Right lobe of liver (tissue), 6 donors: ENCODE measurements at places on chromosomes 16 and 17.

- no peak overlapping the region for H3K27ac ChIP-seq
- no peak overlapping the region for H3K4me3 ChIP-seq
- no peak for DNase-seq
- no peaks in the 10 kb centered on the region for H3K4me1 ChIP-seq
- no peaks in the 10 kb centered on the region for H3K36me3 ChIP-seq
These were observed 81.4 kb upstream of the FOXF1 start for GRCh38 chr16:86428729-86429517.

DNA sequence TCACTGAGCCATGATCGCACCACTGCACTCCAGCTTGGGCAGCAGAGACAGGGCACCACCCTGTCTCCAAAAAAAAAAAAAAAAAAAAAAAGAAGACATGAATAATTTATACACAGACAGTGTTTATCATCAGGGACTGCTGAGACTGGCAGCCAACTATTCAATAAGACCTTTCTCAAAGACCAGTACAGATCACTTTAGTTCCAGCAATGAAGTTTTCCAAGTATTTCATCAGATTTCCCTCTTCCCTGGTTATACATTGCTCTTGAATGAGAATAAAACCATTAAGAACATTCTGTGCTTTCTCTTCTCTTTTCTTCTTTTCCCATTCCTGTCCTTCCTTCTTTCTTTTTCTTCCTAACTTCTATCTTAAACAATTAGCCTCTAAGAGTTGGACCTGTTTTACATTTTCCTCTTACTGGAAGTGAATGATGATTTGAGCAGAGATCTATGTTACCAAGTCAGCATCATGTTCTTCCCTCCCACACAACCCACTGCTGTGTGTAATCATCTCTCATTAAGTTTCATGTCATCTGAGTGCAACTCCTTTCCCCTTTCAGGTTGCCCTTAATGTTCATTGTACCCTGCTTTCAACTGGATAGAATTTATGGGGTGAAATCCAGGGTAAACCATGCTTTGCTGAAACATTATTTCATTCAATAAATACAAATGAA is 35.9 kb upstream of the SMIM36 start:
- no peak overlapping the region for H3K4me3 ChIP-seq
- DNase-seq: no peak
- H3K36me3 ChIP-seq: no peaks in the 10 kb centered on the region
- no peak overlapping the region for H3K27ac ChIP-seq
- no peaks in the 10 kb centered on the region for H3K4me1 ChIP-seq

DNA sequence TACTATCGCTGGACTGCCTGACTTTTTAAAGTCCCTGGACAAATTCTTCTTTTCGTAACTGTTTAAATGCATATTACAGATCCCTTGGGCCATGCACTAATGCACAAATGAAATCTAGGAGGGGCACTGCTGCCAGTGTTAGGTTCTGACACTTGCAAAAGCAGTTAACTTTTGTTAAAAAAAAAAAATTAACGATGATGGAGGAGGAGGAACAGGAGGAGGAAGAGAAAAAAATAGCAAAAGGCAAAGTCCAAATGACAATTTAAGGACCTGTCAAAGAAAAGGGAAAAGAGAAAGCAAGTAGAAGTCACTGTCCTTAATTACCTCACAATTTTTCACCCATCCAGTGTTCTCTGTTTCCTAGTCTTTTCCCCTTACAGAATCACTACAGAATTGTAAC is 97.8 kb upstream of the CORO6 start:
- no peak for DNase-seq
- H3K27ac ChIP-seq: no peak overlapping the region
- no peaks in the 10 kb centered on the region for H3K27me3 ChIP-seq
- no peaks in the 10 kb centered on the region for H3K36me3 ChIP-seq

DNA sequence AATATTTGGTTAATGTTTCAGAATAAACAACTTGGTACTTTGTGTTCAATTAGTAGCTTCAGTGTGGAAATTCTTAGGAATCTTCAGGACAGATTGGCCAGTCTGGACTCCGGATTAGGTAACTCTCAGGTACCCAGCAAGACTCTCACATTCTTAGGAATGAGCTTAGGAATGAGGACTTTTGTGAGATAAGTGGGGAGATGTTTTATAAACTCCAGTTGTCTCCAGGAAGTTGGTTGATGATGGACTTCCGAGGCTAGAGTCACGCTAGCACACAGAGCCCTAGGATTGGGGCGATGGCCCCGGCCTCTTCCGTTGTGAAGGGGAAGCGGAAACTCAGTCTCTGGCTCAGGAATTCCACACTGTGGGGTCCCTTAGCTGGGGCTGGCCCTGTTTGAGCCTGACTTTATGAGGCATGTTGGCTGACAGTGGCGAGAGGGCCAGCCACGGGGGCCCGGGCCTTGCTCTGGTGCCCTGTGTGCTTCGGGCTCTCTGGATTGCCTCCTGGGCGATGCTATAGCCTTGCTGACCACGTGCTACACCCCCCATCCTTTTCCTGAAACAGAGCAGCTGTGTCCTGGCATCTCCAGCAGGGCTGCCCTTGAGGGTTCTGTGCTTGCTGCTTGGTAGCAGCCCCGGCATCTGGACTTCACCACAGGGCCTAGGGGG is 32.4 kb downstream of the RAB11FIP3 start:
- H3K27ac ChIP-seq: peak overlapping the region; percentile 59
- no peaks in the 10 kb centered on the region for H3K27me3 ChIP-seq
- peaks cover 19% of the 10 kb centered on the region for H3K4me1 ChIP-seq
- DNase-seq: no peak

- H3K27ac ChIP-seq: peak overlapping the region; percentile 63
- no peak overlapping the region for H3K4me3 ChIP-seq
- H3K36me3 ChIP-seq: no peaks in the 10 kb centered on the region
- no peaks in the 10 kb centered on the region for H3K27me3 ChIP-seq
- DNase-seq: peak; percentile 87
These were observed 46.6 kb upstream of the WSB1 start for GRCh38 chr17:27247071-27247957.

DNA sequence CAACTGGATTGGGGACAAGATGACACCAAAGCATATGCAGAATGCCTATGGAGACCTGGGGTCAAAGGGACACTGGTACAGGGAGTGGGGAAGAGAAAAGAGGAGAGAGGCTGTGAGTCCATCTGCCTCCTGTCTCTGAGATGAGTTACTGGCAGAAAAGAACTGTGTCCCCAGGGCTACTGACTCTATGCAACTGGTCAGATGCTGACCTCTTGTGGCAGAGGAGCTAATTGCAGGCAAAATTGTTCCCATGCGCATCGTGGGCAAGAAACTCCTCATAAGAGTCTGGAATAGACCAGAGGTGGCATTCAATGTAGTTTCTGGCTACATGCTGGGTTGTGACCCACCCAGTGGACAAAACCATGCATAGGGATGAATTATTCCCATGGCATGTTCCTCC is 26.1 kb upstream of the MLKL start:
- DNase-seq: no peak
- no peak overlapping the region for H3K4me3 ChIP-seq
- no peaks in the 10 kb centered on the region for H3K36me3 ChIP-seq
- H3K27ac ChIP-seq: no peak overlapping the region
- no peaks in the 10 kb centered on the region for H3K27me3 ChIP-seq
- H3K4me1 ChIP-seq: no peaks in the 10 kb centered on the region

GRCh38 chr17:66270106-66270505 is 32.3 kb upstream of the PRKCA start:
- no peak for DNase-seq
- no peaks in the 10 kb centered on the region for H3K36me3 ChIP-seq
- no peak overlapping the region for H3K27ac ChIP-seq
- H3K4me1 ChIP-seq: no peaks in the 10 kb centered on the region

DNA sequence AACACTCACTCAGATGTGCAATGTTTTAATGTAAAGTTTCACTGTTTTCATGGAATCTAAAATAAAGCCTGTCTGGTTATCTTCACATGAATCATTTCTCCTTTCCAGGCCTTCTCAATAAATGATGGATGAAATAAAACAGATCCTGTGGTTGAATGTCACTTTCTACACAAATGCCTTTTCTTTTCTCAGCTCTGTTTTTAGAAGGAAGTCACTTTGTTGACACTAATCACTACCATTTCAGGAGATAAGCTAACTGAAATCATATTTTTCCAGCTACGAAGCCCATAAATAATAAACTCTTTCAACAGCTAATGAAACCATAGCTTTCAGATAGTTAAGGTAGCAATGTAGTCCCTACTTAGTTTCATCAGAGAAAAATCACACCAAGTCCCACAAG is 17.9 kb downstream of the NME2 start:
- H3K36me3 ChIP-seq: peaks cover 3% of the 10 kb centered on the region
- H3K27ac ChIP-seq: no peak overlapping the region
- H3K27me3 ChIP-seq: no peaks in the 10 kb centered on the region

DNA sequence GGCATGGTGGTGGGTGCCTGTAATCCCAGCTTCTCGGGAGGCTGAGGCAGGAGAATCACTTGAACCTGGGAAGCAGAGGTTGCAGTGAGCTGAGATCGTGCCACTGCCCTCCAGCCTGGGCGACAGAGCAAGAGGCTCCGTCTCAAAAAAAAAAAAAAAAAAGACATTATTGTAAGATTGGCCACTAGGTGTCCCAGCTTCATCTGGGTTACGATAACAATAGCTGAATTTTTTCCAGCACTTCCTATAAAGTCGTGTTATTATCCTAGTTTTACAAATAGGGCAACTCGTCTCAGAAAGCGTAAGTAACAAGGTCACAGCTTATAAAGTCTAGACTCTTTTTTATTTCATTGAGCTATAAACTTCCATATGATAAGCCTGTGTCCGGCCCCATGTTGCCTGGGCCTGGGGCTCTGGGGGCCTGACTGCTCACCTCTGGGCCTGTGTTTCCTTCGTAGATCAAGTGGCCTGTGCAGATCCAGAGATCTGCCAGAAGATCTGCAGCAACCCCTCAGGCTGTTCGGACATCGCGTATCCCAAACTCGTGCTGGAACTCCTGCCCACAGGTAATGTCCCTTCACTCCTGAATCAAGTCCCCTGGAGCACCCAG is 60.5 kb downstream of the SLC5A11 start:
- no peaks in the 10 kb centered on the region for H3K36me3 ChIP-seq
- H3K27ac ChIP-seq: no peak overlapping the region
- no peaks in the 10 kb centered on the region for H3K27me3 ChIP-seq
- no peak overlapping the region for H3K4me3 ChIP-seq
- no peak for DNase-seq

DNA sequence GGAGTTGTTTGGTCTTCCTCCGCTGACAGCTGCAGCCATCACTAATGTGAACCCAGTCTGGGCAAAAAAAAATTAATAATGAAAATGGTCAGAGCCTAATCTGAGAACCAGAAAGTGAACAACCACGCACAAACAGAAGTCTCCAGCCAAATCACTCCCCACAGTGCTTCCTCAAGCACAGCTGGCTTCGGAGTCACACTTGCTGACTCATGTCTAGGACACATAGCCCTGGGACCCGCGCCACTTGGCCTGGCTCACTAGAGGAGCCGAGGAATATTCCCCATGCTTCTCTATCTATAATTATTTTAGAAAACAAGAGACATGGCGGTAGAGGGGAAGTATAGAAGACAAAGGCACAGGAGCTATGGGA is 109.1 kb downstream of the ZFHX3 start:
- H3K27ac ChIP-seq: no peak overlapping the region
- no peak for DNase-seq
- H3K4me3 ChIP-seq: no peak overlapping the region

DNA sequence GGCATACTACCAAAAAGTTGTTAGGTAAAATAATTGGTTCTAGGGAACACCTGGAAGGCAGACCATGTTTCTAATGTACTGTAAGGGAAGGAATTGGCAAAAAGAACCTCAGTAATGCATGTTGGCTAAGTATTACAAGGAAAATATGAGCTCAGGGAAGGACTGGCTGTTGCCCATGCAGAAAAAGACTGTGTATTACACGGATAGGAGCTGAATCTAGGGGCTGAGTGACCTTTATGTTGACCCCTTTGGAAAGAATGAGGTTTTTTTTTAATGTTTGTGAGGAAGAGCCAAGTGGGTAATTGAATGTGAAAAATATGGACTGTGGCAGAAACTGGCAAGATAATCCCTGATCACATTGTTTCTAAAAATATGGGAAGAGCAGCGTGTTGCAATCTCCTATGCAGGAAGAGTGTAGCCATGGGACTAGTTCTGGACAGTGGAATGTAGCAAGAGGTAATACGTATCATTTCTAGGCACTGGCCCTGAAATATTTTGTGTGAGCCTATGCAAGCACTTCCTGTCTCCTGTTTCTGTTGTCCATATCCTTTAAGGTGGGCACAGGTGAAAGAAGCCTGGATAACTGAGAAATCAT is 95.1 kb upstream of the CNTNAP4 start:
- H3K36me3 ChIP-seq: no peaks in the 10 kb centered on the region
- no peaks in the 10 kb centered on the region for H3K4me1 ChIP-seq
- no peak for DNase-seq
- no peaks in the 10 kb centered on the region for H3K27me3 ChIP-seq
- H3K27ac ChIP-seq: no peak overlapping the region

GRCh38 chr17:4407851-4408250 is 25.9 kb upstream of the SPNS3 start:
- H3K4me3 ChIP-seq: no peak overlapping the region
- H3K36me3 ChIP-seq: no peaks in the 10 kb centered on the region
- no peak overlapping the region for H3K27ac ChIP-seq
- no peak for DNase-seq
- no peaks in the 10 kb centered on the region for H3K27me3 ChIP-seq

DNA sequence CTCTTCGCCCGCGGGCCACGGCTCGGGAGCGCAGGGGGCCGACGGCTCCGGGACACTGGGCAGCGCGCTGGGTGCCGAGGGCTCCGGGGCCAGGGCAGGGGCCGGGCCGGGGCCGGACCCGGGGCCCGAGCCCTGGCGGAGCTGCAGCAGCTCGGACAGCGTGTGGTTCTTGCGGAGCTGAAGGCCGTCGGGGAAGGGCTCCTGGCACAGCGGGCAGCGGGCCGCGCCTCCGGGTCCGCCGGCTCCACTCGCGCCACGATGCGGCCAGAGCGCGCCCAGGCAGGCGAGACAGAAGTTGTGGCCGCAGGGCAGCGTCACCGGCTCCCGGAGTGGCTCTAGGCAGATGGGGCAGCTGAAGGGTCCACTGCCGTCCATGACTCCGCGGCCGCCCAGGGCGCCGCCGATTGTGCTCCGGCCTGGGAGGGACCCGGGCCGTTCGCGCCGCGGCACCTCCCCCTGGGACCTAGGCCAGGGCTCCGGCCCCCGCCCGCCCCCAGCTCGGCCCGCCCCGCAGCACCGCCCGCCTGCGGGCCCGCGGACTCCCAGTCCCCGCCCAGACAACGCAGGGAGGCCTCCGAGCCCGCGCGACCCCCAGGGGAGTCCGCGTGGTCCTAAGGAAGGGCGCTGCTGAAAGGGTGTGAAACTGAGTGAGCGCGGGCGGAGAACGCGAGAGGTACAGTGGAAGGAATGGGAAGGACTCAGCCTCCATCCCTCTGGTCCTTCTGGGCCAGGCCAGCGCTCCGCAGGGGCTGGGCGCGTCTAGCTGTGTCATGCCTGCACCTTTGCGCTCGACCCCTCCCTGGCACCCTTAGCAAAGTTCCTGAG is at the start of gene TRIM47:
TRIM47 (minus strand) TSS at position 408 of the 825 bp plus-strand sequence; CDS start at position 375, 33 bp downstream.
- no peaks in the 10 kb centered on the region for H3K27me3 ChIP-seq
- H3K4me1 ChIP-seq: peaks cover 27% of the 10 kb centered on the region
- peak within 1 kb of the TSS; percentile 67 for H3K27ac ChIP-seq
- peak; percentile 79 for DNase-seq
- peaks cover 7% of the 10 kb centered on the region for H3K36me3 ChIP-seq
- peak within 1 kb of the TSS; percentile 66 for H3K4me3 ChIP-seq
